T-helper 17 cell (primary cell): ENCODE measurements at places on chromosomes 6 and 20.

DNA sequence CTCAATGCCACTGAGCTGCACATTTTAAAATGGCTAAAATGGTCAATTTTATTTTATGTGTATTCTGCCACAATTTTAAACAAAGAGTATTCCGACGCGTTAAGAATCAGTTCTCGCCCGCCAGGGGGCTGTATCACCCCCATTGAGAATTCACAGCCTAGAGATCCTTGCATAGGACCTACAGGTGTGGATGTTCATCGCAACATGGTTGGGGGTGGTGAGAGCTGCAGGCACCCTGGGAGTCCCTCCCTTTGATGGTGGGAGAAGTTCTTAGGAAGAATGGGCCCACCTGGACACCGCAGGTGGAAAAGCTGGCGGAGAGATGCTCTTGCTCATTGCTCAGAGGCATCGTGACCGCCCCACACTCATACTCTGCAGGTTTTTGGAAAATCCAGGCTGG lies 63.5 kb downstream of the SLC2A10 start:
- no peak overlapping the region for H3K4me3 ChIP-seq
- no peak for DNase-seq
- H3K4me1 ChIP-seq = peaks cover 10% of the 10 kb centered on the region
- H3K36me3 ChIP-seq = peaks cover 5% of the 10 kb centered on the region
- H3K27ac ChIP-seq = no peak overlapping the region
- H3K27me3 ChIP-seq = peaks cover 89% of the 10 kb centered on the region

DNA sequence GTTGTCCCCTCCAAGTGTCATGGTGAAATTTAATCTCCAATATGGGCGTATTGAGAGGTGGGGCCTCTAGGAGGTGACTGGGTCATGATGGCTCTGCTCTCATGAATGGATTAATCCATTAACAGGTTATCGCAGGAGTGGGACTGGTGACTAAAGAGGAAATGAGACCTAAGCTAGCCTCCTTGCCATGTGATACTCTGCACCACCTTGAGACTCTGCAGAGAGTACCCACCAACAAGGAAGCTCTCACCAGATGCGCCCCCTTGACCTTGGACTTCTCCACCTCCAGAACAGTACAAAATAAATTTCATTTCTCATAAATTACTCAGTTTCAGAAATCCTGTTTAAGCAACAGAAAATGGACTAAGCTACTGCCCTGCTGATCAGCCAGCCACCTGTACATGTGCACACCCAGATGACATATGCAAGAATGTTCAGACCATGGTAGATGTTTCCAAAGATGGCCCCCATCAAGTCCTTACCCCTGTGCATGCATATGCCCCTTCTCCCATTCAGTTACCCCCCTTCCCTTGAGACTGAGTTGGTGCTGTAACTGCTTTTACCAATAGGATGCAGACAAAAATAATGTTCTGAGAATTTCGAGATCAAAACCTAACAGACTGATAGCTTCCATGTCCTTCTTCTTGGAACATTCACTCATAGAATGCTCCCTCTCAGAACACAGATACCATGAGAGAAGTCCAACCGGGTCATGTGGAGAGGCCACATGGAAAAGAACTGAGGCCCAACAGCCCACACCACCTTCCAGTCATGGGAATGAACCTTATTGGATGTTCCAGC lies 28.4 kb downstream of the MAP3K5 start:
- no peaks in the 10 kb centered on the region for H3K36me3 ChIP-seq
- peak overlapping the region; percentile 98 for H3K27ac ChIP-seq
- H3K4me3 ChIP-seq = peak overlapping the region; percentile 92
- peaks cover 65% of the 10 kb centered on the region for H3K4me1 ChIP-seq
- no peak for DNase-seq
- no peaks in the 10 kb centered on the region for H3K27me3 ChIP-seq

GRCh38 chr6:104653781-104654180 lies 205.9 kb downstream of the HACE1 start:
- peaks cover 6% of the 10 kb centered on the region for H3K4me1 ChIP-seq
- no peaks in the 10 kb centered on the region for H3K27me3 ChIP-seq
- peaks cover 2% of the 10 kb centered on the region for H3K36me3 ChIP-seq
- DNase-seq = no peak
- no peak overlapping the region for H3K4me3 ChIP-seq
- peak overlapping the region; percentile 14 for H3K27ac ChIP-seq

DNA sequence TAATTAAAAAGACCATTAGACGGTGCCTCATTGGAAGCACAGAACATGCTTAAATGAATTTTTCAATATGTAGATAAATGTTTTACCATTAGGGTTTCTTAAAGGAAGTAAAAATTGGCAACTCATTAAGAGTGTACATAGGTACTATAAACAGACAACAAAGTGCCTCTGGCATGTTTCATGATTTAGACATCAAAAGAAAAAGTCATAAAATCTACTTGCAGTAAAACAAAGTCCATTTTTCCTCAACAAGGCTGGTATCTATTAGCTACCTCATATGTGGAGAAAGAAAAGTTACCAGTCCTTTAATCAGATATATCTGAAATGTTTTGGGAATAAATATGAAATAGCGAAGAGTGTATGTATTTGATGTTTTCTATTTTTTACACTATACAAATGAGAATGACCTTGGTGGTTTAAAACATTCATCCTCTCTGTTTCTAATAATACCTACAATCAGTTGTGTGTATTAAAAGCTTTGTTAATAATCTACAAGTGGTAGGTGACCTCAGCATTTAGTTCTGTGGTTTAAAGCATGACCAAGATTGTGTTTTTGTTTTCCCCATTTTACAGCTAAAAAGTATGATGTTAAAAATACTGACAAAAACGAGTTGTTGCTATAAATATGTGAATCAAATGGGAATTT lies 87.5 kb downstream of the HDGFL1 start:
- no peak overlapping the region for H3K4me3 ChIP-seq
- no peak for DNase-seq
- no peak overlapping the region for H3K27ac ChIP-seq
- H3K4me1 ChIP-seq = no peaks in the 10 kb centered on the region

DNA sequence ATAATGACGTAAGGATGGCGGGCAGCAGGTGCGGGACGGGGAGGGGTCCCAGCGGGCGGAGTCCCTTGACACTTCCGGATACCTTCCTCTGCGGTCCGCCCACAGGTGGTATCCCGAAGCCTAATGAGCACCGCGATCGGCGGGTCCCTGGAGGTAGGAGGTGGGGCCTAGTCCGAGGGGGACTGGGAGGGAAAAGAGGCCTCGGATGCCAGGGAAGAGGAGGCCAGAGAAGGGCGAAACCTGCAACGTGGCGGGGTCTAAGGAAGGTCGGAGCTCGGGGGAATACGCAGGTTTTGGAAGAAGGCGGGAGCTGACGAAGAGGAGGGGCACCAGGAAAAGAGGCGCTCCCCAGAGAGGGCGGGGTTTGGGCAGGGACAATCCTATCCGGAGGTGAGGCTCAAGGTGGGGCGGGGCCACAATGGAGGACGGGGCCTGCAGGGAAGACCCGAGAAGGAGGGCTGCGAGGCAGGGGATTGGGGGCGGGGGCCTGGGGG lies 3.7 kb downstream of the PRSS16 start:
- H3K36me3 ChIP-seq = peaks cover 10% of the 10 kb centered on the region
- peak overlapping the region; percentile 92 for H3K4me3 ChIP-seq
- peaks cover 37% of the 10 kb centered on the region for H3K27me3 ChIP-seq
- H3K27ac ChIP-seq = peak overlapping the region; percentile 81
- peaks cover 13% of the 10 kb centered on the region for H3K4me1 ChIP-seq

DNA sequence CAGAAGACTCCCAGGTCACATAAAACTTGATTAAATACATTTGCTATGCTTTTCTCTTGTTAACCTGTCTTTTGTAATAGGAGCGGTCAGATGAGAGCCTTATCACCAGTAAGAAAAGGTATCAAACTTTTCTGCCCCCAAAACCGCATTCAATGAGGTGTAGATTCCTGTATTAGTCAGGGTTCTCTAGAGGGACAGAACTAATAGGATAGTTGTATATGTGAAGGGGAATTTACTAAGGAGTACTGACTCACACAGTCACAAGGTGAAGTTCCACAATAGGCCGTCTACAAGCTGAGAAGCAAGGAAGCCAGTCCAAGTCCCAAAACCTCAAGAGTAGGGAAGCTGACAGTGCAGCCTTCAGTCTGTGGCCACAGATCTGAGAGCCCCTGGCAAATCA lies 32.7 kb downstream of the PTPRK start:
- no peak overlapping the region for H3K4me3 ChIP-seq
- H3K27me3 ChIP-seq = peaks cover 35% of the 10 kb centered on the region
- peaks cover 4% of the 10 kb centered on the region for H3K4me1 ChIP-seq
- no peak overlapping the region for H3K27ac ChIP-seq
- no peak for DNase-seq
